ENCODE measurements at places on chromosomes 1 and 21.
A peak's percentile ranks its signal among the peaks of the same experiment; 100 is the strongest.

GRCh38 chr1:214551436-214552173 lies at the start of gene PTPN14:
TSS of gene PTPN14 (minus strand) at chr1:214551602. CDS start at chr1:214464803, 86,799 bp downstream.
- DNase-seq = no peak

- no peak for DNase-seq
These were observed 11.9 kb downstream of the ZYG11B start for GRCh38 chr1:52738148-52738547.

GRCh38 chr1:118785246-118785645 lies 202.9 kb downstream of the TBX15 start:
- DNase-seq = no peak

DNA sequence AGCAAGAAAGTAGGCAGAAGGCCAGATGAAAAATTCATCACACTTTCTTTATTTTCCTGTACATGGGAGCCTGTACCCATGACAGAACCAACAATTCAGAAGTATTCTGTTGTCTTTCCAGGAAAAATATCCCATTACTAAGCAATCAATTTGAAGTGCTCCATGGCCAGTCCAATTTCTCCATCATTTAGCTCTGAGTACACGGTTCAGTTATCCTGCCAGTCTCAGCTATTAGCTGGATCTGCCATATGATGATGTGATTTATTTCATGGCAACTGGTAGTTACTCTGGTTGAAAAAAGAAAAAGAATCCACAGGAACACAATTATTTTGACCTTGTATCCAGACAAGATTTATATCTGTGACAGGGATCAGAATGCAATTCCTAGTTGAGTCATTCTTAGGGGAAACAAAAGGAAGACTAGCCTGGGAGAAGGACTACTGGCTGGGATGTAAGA lies 70.6 kb upstream of the GORAB start:
- no peak for DNase-seq

DNA sequence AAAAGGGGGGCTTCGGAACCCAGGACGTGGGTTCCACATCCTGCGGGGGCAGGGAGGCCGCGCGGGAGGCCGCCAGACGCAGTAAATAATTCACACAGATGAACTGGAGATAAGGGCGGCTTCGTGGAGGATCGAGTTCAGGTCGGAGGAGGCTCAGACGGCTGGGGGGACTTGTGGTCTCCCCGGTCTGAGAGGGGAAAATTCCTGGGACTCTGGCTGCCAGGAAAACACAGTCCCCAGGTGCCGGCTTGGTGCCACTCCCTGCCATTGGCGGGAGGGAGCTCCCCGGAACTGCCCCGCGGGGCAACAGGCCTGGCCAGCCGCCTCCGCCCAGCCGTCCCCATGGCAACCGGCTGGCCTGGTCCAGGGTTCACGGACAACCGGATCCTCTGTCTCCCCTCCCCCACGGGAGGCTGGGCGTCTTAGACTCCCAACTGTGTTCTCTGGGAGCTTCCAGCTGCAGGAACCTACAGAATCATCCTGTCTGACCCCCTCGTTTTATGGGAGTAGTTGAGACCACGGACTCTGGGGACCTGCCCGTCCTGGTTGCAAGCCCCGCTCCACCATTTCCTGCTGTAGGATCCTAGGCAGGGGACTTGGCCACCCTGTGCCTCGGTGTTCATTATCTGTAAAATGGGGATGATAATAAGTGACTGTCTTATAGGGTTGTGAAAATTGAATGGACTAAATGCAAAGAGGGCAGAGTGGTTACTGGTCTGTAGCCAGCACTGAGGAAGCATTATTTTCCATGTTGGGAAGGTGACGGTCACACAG lies 9.6 kb downstream of the CAMK2N1 start:
- no peak for DNase-seq

- no peak for DNase-seq
These were observed 200.4 kb upstream of the FGGY start for GRCh38 chr1:59096501-59096900.

- peak; percentile 43 for DNase-seq
These were observed 35.6 kb upstream of the TMEM61 start for GRCh38 chr1:54944610-54945392.

DNA sequence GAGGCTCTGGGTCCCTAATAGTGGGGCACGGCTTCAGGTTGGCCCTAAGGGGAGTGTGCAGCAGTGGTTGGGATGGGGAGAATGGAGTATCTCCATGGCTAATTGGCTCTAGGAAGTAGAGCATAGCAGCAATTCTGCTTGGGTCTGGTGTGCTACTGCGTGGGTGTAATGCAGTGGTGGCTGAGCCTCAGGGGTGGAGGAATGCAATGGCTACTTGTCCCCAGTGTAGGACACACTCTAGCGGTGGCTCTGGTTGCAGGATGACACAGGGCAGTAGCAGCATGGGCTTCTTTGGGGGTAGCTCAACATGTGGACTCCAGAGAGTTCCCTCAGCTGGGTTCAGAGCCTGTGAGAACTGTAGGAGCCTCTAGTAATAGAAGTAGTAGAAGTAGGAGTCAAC lies 91.2 kb upstream of the FAM78B start:
- DNase-seq = no peak

DNA sequence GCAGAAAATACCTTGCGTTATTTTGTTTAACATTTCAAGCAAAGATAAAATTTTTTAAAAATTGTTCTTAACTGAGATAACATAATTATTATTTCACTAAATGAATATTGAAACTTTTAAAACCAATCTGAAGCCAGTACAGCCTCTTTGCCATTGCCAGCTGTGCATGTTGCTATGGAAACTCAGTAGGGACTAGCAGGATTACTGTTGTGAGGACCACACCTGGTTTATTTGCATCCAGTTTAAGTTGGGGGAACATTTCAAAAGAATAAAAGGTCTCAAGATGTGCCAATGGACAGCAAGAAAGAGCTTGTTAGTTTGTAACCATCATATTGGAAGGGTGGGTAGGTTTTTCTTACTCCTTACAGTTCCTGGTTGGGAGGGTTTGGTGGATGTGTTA lies 80.7 kb downstream of the POU2F1 start:
- DNase-seq = no peak

DNA sequence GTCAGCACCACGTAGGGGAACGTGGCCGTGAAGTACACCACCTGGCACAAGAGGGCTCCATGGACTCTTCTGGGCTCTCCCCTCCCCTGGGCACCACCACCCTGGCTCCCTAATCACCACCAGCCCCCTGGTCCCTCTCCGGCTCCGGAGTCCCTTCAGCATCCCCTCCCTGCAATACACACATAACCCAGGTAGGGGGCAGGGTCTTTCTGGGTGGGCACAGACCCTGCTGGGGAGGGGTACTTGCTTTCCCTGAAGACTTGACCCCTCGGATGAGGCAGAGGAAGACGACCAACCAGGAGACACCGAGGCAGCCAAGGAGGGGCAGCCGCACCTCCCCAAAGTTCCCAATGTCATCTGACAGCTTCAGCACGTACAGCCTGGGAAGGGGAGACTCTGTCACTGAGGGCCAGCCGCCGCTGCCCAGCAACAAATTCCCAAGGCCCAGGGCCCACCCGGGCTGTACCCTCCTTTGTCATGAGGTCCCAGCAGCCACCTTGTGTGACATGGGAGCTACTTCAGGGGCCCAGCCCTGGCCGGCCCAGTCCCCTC lies 11.3 kb downstream of the CCDC24 start:
- no peak for DNase-seq

DNA sequence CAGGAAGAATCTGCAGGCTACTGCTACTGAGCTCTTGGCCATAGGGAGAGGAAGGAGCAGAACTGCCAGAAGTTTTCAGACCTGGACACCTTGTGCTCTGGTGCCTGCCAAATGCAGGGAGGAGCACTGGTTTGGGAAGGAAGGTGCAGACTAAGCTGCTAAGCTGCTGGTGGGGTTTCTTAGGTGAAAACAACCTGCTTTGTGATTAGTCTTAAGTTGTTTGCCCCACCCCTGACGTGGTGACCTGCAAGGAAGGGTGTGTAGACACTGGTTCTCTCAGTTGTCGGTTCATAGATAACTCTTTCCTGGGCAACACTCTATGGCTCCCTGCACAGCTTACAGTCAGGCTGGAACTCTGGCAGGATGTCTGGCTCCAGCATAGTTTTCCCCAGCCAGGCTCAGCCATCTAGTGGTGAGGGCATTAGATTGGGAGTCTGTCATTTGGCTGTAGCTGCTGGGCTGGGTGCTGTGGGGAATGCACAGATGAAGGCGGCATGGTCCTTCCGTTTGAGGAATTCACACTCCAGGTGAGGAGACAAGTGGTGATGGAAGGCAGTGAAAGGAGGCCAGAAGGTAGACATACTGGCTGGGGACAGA lies 10.3 kb upstream of the S100A10 start:
- no peak for DNase-seq

- no peak for DNase-seq
These were observed 5.2 kb upstream of the MYOM3 start for GRCh38 chr1:24117132-24117531.

GRCh38 chr1:72891976-72892375 lies 609.6 kb upstream of the NEGR1 start:
- no peak for DNase-seq

DNA sequence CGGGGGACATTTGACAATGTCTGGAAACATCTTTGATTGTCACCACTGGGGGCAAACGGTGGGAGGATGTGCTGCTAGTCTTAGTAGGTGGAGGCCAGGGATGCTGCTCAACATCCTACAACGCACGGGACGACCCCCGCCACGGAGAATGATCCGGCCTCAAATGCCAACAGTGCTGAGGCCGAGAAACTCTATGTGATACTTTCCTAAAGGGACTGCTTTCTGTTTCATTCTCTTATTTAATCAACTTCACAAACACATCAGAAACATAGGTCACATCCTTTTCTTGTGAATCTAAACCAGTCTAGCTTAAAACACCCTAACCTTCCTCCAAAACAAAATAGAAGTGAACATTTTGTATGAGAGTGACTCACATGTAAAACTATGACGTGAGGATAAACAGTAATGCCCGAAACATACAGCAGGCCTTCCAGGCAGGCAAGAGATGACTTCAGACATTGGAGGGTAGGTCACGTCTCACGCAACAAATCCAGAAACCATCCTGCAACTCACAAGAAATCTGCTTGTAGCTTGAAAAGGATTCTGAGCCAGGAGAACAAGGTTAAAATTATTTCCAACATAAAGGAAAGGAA lies 37.2 kb upstream of the ETS2 start:
- no peak for DNase-seq

DNA sequence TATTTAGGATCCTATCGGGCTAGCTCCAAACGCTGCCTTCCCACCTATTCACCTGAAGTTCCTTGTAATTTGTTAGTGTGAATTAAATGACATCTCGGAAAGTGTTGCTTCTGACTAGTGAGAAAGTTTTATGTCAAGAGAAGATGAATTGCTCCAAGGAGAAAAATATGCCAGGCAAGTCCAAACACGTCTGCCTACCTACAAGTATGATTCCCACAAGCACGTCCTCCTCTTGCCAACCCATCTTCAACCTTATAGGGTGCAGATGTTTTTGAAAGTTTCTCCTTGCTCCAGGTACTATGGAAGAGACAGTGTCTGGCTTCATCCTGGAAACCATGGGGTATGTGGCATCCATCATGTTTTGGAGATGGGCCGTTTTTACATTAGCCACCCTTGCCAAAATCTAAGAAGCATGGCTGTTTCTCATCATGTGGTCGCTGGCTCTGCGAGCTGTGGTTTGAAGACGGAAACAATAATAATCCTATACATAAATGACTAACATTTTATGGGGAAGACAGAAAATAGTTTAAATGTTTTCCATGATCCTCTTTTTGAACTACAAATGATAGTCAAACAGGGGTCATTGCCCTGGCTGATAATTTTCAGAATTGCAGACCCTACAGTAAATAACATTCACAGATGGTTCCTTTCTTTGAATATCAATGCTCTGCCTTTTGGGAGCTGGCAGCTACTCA lies 505.8 kb downstream of the SMYD3 start:
- DNase-seq = no peak

DNA sequence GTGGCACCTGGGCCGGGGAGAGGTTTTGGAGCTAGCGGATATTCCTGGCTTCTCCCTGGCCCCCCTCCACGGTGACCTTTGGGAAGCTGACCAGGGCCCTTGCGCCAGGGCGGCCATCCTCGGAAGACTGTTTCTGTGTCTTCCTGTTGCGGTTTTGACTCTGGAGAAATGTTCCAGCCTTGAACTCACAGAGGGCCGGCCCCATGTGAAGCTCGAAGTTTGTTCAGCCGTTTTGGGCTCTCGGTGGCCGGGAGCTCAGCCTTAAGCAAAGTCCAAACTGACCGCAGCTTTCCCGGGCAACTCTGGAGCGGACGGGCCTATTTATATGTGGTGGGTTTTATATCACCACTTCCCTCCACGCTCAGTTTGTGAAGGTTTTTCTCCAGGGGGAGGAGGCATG lies 17.0 kb upstream of the WNT4 start:
- no peak for DNase-seq

GRCh38 chr1:20083178-20083944 lies 13.4 kb downstream of the PLA2G5 start:
- no peak for DNase-seq

GRCh38 chr1:20262810-20263534 lies 27.7 kb upstream of the VWA5B1 start:
- DNase-seq = no peak

- DNase-seq = peak; percentile 41
These were observed 203.2 kb upstream of the SGIP1 start for GRCh38 chr1:66330722-66331141.

GRCh38 chr1:15714406-15715136 lies 21.5 kb upstream of the SLC25A34 start:
- DNase-seq = no peak

DNA sequence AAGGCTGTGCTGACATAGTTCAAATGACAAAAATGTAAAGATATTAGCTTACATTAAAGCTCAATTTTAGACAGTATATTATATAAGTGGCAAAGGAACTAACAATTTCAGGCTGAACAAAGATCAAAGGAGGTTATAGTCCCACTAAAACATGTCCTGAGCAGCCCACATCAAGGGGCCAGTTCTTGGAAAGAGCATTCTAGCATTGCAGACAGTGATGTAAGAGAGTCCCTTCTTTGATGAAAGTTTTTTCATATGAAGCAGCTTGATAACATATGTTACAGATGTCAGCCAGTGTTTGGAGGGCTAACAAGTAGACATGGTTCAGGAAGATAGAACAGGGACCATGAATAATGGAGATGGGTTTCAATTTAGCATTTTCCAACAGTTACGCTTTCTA lies 301.7 kb downstream of the NTNG1 start:
- no peak for DNase-seq

DNA sequence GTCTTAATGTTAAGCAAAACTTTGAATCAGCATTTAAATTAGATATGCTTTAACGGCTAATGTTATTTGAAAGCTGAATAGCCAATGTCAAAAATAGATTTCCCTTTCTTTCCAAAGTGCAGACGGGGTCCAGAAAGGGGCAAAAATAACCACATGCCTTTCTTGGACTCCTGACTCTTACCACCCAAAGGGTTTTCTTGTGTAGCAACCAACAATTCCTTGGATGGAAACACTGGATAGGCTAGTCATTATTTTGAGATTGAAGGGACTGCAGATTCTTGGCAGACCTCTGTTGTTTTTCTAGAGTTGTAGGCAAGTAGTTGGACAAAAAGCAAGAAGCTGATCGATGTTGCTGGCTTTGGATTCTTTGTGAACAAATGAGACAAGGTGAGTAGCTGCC lies 107.0 kb downstream of the MRPS6 start:
- DNase-seq = no peak

All from AML-193 (cell line).